GM06990 (cell line): ENCODE measurements at places on chromosomes 4 and X.

DNA sequence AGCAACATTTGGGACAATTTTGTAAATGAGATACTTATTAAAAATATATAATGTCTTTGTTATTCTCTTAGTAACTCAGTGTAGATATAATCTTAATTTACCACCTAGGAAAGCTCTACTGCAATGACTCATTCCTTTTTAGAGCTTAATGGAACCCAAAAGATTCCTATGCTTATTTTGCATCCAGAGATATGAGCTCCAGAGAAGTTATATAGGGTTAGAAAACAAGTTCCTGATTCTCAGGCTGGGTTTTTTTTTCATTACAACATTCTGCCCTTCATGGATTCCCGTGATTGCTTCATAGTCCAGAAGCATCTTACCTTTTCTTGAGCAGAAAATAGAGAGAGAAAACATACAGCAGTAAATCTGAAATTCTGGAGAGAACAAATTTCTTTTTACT lies 57.9 kb upstream of the CXCL8 start:
- DNase-seq = no peak

GRCh38 chrX:790783-791360 lies 160.3 kb downstream of the SHOX start:
- no peak for DNase-seq

- no peak for DNase-seq
Measured at GRCh38 chr4:2436301-2436700, 17.5 kb downstream of the CFAP99 start.

GRCh38 chr4:64230709-64231310 lies 178.4 kb downstream of the TECRL start:
- no peak for DNase-seq

GRCh38 chr4:169175476-169175875 lies 95.3 kb downstream of the SH3RF1 start:
- no peak for DNase-seq

DNA sequence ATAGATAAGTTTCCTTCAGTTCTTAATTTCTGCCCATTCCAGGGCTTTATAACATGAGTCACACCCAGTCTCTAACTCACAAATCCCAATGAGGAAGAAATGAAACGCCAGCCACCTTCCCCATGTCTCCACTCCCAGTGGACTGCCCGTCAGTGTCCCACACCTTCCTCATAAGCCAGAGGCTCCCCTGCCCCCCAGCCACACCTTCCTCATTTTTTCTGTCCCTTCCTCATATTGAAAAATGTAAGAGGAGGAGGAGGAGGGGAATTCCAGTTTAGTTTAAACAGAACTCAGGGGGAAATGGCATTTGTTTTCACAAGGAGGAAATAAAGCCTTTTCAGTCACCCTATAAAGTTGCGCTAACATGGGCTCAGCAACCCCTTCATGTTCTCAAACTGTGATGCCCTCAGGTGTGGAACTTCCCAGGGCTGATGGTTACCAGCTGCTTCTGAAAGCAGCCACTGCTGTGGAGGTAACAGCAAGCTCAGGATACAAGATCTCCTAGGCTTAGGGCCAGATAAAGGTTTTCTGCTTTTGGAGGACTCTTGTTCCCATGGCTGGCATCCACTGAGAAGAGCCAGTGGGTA lies 97.8 kb downstream of the PARM1 start:
- DNase-seq = peak; percentile 38

DNA sequence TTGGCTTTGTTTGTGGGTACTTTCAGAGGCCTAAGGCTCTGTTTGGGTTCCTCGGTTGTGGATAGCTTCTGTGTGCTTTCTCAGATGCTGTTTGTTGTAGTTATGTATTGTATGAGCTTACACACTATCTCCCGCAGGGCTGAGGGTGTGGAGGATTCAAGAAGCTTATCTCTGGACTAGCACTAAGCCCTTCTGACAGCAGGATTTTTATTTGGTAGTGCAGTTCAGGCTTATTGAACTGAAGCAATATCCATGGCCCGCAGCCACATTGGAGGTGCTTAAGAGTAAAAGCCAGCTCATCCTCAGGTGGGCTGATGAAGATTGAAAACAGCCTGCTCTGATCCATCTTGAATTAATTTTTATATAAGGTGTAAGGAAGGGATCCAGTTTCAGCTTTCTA lies 128.2 kb downstream of the RASGEF1B start:
- DNase-seq = no peak

DNA sequence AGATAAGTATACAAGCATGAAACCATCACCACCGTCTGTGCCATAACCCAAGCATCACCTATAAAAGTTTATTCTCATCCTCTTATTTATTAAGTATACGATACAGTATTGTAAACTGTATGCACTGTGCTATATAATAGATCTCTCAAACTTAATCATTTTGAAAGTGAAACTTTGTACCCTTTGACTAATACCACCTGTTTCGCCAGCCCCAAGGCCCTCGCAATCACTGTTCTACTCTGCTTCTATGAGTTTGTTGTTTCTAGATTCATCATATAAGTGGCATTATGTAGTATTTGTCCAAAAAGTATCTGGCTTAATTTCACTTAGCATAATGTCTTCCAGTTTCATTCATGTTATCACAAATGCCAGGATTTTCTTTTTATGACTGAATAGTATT lies 72.1 kb upstream of the DOCK11 start:
- DNase-seq = peak; percentile 35

- no peak for DNase-seq
Measured at GRCh38 chr4:81274460-81274859, 59.4 kb upstream of the PRKG2 start.

DNA sequence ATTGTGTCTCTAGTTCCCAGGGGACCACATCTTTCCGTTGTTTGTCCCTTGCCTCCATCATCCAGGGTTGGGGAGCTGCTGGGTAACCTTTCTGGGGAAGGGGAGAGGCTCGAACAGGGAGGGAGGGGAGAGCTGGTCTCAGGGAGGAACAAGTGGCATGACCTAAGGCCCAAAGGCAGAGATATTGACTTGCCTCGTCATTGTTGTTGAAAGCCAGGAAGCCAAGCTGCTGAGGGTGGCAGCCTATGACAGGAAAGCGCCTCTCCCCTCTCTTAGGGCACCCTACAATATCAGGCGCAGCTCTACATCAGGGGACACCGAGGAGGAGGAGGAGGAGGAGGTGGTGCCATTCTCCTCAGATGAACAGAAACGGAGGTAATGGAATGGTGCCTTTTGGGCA lies 20.8 kb downstream of the ZNF185 start:
- no peak for DNase-seq

DNA sequence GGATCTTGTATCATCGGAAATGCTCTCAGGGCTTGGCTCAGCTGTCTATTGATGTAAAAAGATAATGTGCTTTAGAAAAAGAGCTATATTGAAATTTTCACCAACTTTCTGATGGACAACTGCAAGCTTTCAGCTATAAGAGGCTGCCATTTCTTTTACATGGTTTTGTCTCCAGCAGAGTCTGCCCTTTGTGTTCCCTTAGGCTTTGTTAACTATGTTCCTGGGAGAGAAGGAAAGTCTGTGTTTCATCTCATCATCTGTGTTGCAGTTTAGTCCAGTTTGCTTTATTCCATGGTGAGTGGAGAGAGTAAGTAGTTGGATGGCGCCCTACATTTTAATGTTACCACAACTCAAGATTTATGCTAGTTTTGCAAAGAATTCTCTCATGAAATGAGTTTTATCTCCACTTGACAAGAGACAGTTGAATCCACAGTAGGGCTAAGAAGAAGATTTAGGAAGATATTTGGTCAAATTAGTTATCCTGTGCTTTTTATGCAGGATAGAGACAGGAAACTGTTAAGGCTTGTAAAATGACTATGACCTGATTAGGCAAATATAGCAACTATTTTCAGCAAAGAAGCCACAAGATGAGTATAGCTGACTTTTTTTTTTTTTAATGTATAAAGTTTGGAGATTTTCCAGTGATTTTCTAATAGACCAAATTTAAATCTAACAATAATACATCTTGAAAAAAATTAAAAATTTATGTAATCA lies 16.5 kb downstream of the SEPTIN11 start:
- DNase-seq = no peak

GRCh38 chr4:144646523-144647094 lies 653 bp downstream of the HHIP start:
- peak; percentile 26 for DNase-seq

GRCh38 chr4:95857761-95858160 lies 17.9 kb downstream of the PDHA2 start:
- DNase-seq = no peak

GRCh38 chr4:166014411-166014810 lies 141.4 kb downstream of the TLL1 start:
- no peak for DNase-seq

DNA sequence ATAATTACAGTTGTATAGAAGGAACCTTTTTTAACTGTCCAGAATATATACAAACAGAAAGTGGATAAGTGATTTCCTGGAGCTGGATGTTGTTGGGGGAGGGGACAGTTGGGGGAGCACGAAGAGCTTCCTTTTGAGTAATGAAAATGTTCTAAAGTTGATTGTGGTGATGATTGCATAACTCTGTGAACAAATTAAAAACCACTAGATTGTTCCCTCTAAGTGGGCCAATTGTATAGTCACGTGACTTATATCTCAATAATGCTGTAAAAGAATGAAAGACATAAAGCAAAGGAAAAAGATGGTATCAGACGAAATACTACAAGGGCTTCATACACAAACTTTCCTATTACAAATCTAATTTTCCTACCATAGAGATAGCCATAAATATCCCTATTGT lies 2.7 kb downstream of the CT55 start:
- no peak for DNase-seq

- no peak for DNase-seq
Measured at GRCh38 chrX:46325312-46325877, 219.8 kb downstream of the ZNF674 start.

- no peak for DNase-seq
Measured at GRCh38 chr4:85831647-85832046, 356.7 kb downstream of the ARHGAP24 start.

DNA sequence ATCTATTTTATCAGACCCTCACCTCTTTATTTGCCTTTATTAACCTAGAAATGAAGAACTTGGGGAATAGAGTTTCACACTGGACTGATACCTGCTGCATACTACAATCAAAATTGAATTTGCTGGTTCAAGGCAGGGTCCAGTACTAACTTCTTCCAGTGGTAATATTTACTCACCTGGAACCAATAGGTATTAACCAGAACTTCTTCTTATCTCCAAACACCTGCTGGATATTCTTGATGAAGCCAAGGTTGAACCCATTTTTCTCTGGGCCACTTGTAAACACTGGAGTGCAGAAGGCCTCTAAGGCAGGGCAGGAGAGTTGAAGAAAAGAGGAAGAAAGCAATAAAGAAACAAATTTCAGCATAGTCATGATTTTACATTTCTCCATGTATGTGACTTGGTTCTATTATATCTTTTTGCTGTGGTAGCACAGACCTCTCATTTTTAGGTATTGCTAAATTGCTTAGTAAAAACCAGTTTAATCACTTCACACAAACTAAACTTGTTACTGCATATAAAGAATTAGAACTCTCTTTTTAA lies 101.1 kb downstream of the ZDHHC15 start:
- no peak for DNase-seq

DNA sequence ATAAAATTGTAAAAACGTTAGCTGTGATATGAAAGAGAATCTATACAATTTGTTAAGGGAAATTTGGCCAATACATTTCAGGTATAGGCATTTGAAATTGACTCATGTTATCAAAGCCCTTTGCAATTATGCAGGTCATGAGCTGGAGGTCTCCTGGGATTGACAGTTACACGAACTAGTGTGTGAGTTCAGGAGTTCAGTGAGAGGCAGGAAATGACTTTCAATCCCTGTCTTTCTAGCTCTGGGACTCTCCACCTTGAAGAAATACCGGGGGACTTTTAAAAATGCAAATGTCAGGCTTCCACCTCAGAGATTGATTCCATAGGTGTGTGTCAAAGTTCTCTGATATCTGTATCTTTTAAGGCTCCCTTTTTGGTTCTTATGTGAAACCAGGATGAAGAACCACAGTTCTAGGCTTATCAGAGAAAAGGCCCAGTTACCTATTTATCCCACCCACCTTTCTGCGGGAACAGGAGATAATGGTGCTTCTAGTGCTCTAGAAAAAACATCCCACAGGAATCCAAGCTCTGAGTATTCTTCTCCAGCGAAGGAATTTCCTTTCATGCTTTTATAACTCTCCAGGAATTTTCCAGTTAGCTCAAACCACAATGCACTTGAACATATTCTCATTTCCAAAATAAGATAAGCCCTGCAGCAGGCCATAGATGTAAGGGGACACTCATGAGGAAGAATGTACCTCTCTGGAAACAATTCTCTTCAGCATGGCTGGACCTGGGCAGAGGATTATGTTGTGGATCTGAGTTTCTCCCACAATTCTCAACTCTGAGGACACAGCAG lies 501.0 kb downstream of the IDS start:
- DNase-seq = peak; percentile 5

GRCh38 chrX:1466971-1467561 lies 14.4 kb upstream of the ASMTL start:
- DNase-seq = peak; percentile 79

GRCh38 chr4:48780865-48781214 lies 761 bp upstream of the FRYL start:
- DNase-seq = no peak

DNA sequence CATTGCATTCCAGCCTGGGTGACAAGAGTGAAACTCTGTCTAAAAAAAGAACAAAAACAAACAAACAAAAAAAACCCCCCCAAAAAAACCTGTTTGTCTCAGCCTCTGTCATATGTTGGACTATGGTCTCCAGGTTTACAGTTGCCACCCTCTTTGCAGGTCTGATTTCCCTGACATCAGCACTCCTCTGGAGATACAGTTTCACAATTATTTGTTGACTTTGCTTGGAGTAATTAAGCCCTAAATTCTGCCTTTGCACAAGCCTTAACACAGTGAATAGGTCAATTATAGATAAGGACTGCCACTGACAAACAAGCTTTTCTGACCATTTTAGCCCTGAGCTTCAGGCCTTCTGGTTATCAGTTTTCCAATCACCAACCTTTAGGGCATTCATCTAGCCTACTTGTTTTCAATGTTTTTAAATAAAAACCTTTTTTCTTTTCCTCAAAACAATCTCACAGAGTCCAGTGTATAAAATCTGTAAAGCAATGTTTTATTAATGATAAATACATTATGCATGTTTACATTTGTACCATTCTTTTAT lies 20.4 kb upstream of the MAPK10 start:
- no peak for DNase-seq

DNA sequence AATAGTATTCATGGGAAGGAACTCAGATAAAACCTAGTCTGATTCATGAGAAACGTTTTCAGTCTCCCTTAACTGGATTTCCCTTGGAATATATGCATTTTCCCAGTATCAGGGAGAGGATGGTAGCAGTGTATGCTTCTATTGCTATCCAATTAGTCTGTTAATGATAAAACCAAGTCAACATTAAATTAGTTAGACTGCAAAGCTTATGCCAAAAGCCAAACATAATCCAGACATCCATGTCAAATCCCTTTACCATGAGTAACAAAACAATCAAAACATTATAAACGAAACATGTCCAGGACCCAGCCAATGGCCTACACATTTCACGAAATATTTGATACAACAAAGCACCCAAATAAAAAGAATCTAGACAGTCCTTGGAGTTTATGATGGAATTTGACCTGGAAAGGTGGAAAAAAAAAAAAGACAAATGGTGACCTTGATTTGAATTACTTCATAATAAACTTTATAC lies 34.5 kb upstream of the VEGFD start:
- DNase-seq = no peak

GRCh38 chr4:139655116-139655515 lies 10.5 kb upstream of the MGST2 start:
- no peak for DNase-seq
